ENCODE measurements at places on chromosomes 12 and 14. TPM values are rescaled to one million over a fixed set of nuclear protein-coding genes. Genes with fewer than 3 reads are reported as not detected.

KRT2 gene
- 1.1 TPM for polyA plus RNA-seq

FOXN4 gene
- polyA plus RNA-seq: 0.03 TPM

ASB2 gene
- 4.6 TPM for polyA plus RNA-seq

KRT86 gene
- not detected for polyA plus RNA-seq

CRIP1 gene
- polyA plus RNA-seq: 150 TPM

ZDHHC22 gene
- 0.12 TPM for polyA plus RNA-seq

SLCO1A2 gene
- polyA plus RNA-seq: 0.10 TPM

GNG2 gene
- 11.2 TPM for polyA plus RNA-seq

CMKLR1 gene
- polyA plus RNA-seq: 5.5 TPM

SDR9C7 gene
- polyA plus RNA-seq: not detected

TRHDE gene
- polyA plus RNA-seq: 2.2 TPM

ARPC3 gene
- polyA plus RNA-seq: 324 TPM

TEDC1 gene
- 6.6 TPM for polyA plus RNA-seq

SLC17A8 gene
- polyA plus RNA-seq: 1.8 TPM

BMP4 gene
- polyA plus RNA-seq: 59.5 TPM

ZNF605 gene
- 3.3 TPM for polyA plus RNA-seq

ASPG gene
- polyA plus RNA-seq: 1.9 TPM

TESPA1 gene
- 0.81 TPM for polyA plus RNA-seq

CARMIL3 gene
- polyA plus RNA-seq: 1.4 TPM

SERPINA4 gene
- polyA plus RNA-seq: 1.2 TPM

MGAT4C gene
- polyA plus RNA-seq: not detected

ESR2 gene
- polyA plus RNA-seq: not detected

KRT7 gene
- 2.2 TPM for polyA plus RNA-seq

DICER1 gene
- 30.7 TPM for polyA plus RNA-seq

SELPLG gene
- 6.7 TPM for polyA plus RNA-seq

IL22 gene
- not detected for polyA plus RNA-seq
